ENCODE measurements at places on chromosomes 13 and 19.
A peak's percentile ranks its signal among the peaks of the same experiment; 100 is the strongest.

DNA sequence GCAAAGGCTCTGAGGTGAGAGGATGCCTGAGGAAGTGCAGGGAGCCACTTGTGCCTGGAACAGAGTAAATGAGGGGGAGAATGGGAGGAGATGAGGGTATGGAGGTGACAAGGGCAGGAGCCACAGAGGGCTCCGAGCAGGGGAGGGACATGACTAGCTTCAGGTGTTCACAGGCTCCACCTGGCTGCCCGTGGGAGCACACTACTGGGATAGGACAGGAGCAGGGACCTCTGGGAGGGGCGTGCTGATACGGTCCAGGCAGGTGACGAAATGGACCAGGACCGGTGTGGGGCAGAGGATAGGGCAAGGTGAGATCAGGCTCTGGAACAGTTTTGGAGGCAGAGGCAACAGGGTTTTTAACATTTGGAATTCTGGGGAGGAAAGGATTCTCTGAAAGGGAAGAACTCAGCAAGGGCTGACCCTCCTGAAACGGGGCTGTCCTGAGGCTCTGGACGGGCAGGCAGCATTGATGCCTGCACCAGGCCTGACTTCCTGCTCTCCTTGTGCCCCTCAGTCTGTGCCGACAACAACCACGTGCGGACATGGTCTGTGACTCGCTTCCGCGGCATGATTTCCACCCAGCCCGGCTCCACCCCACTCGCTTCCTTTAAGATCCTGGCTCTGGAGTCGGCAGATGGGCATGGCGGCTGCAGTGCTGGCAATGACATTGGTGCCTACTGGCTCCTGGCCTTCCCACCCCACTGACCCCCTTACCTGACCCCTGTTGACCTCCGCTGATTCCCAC is 11.6 kb downstream of the SHKBP1 start:
- DNase-seq: no peak

- no peak for DNase-seq
Observed at GRCh38 chr13:40190641-40191100, 475.8 kb downstream of the FOXO1 start.

- DNase-seq: no peak
Observed at GRCh38 chr19:9941231-9941630, 4.9 kb upstream of the OLFM2 start.

- no peak for DNase-seq
Observed at GRCh38 chr19:2173767-2174577, 10.2 kb downstream of the DOT1L start.

DNA sequence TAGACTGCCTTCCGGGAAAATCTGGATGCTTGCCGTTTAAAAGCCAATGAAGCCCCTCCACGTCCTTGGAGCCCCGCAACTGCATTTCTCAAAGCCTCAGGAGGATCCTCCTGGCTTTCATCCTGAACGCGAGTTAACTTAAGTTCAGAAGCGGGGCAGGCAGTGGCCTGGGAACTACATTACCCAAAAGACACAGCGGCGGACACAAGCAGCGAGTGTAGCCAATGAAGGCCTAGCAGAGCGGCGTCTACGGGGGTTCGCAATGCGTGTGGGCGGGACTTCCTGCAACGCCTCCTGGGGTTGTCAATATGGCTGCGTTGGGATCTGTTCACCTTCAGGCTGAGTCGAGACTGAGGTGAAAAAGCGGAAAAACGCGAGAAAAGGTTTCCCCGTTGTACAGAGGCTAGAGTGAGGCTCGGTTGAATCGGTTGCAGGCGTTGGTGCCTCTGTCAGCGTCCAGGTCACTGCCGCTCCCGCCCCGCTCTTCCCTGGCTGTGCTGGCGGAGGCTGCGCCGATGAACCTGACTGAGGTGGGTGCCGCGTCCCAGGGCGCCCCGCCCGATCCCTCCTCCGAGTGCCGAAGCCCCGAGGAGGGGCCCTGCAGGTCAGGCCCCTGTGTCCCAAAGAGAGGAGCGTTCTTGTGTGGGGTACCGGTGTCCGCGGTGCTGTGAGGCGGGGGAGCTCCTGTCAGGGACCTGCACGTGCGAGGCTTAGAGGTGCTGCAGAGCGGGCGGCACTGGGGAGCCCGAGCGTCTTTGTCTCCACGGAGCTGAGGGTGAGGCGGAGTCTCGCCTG is at the start of gene ZNF17:
ZNF17 (plus strand) TSS at position 285 of the 795 bp plus-strand sequence. CDS start 2,455 bp downstream, outside the sequence.
- DNase-seq: peak; percentile 93

DNA sequence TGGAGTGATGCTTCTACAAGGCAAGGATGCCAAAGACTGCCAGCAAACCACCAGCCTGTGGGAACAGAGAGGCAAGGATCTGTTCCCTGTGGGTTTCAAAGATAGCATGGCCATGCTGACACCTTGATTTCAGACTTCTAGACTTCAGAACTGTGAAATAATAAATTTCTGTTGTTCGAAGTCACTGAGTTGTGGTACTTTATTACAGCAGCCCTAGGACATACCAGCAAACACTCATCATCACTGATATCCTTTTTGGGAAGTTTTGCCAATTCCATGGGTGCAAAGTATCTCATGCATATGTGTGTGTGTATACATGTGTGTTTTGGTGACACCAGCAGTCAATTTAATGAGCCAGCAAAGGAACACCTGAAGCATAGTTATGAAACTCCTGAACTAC is 21.0 kb downstream of the LMO7 start:
- DNase-seq: no peak

DNA sequence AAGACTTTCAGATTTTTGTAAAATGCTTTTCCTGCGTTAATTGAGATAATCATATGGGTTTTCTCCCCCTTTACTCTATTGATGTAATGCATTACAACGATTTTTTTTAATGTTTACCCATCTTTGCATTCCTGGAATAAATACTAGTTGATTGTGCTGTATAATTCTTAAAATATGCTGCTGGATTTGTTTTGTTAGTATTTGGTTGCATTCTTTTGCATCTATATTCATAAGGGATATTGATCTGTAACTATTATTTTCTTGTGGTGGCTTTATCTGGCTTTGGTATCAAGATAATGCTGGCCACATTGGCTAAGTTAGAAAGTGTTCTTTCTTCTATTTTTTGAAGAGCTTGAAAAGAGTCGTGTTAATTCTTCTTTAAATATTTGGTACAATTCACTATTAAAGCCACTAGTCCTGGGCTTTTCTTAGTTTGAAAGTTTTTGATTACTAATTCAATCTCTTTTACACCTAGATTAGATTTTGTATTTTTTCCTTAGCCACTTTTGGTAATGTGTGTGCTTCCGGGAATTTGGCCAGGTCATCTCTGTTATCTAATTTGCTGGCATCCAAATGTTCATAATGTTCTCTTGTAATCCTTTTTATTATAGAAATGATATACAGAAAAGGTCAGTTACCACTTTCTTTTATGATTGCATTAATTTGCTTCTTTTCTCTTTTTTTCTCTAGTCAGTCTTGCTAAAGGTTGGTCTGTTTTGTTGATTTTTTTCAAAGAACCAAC is 29.8 kb downstream of the KL start:
- no peak for DNase-seq

DNA sequence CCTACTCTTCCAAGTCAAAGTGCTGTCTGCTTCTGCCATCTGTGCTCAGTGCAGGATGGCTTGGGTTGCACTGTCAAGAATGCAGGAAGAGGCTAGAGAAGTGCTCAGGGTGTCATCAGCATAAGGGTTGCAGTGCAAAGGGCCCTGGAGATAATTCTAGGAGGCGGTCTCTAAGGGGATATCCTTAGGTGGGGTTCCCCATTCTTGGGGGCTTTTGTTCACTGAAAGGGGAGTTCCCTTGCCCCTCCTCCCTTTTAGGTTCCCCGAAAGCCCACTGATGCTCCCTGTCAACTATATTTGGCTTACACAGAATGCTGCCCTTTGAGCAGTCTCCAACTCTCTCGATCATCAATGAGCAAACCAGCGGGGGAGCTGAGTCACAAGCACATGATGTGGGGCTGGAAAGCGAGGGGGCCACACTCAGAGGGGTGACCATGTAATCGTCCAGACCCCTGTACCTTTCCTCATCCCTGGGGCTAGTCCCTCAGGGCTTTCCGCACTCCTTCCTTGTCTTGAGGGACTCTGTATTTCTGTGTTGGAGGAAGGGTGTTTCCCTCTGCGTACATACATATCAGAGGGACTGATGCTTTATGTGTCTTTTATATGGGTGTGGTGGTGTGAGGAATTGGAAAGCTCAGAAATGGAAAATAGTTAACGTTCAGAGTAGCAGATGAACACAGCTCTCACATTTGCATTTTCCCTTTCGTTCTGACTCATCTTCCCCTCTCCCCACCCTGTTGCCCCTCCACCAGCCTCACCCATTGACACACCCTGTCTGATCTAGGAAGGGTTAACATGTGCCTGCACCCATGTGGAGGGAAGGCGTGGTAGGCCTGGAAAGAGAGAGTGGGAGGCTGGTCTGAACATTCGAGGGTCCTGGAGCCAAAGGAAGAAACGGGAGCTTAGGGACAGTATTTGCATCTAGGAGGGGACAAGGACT is 6.7 kb downstream of the ZBTB32 start:
- no peak for DNase-seq

DNA sequence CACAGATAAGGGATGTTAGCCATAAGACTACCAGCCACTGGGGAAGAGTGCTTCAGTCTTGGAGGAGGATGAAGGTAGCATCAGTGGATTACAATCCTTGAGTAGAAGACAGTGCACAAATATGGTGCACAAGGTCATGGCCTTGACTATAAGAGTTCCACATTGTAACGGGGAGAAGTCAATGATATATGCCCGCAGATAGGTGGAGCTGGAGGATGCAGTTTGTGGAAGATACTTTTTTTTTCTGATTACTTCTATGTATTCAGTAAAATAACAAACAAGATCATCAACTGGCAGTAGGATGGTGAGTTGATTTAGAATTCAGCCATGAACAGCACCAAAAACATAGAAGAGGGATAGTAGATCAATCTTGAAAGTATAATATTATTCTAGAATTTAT is 926.8 kb upstream of the MIR17HG start:
- no peak for DNase-seq

- no peak for DNase-seq
Observed at GRCh38 chr13:33217256-33217655, 68.3 kb downstream of the STARD13 start.

DNA sequence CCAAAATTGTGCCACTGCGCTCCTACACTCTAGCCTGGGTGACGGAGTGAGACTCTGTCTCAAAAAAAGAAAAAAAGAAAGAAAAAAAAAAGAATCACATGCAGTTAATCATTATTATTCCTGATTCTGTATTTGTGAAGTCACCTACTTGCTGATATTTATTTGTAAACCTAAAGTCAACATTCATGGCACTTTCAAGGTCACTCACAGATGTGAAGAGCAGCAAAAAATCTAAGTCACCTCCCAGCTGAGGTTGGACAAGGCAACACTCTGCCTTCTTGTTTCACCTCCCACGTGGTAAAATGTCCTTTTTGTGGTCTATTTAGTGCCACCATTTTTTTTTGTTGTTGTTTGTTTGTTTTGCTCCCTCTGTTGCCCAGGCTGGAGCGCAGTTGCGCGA is 26.5 kb downstream of the WDR88 start:
- no peak for DNase-seq

DNA sequence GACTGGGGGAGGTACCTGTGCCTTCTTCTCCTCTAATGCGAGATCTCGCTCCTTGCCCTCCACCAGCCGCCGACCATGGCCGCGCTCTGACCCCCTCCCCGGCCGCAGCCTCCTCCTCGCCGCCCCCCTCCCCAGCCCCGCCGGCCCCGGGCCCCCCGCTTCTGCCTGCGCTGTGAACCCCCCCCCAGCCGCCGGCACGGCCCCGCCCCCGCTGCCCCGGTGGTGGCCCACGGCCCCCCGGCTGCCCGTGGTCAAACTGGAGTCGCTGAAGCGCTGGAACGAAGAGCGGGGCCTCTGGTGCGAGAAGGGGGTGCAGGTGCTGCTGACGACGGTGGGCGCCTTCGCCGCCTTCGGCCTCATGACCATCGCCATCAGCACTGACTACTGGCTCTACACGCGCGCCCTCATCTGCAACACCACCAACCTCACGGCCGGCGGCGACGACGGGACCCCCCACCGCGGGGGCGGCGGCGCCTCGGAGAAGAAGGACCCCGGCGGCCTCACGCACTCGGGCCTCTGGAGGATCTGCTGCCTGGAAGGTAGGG is at the start of gene CACNG8:
CACNG8 (plus strand) TSS at position 51 of the 545 bp plus-strand sequence.
- no peak for DNase-seq

- peak; percentile 84 for DNase-seq
Observed at GRCh38 chr19:49672131-49672919, 4.7 kb upstream of the PRMT1 start.

GRCh38 chr19:12872255-12872654 is 9.0 kb downstream of the DNASE2 start:
- DNase-seq: no peak

GRCh38 chr13:73833325-73834070 is 300.7 kb downstream of the KLF12 start:
- DNase-seq: no peak

DNA sequence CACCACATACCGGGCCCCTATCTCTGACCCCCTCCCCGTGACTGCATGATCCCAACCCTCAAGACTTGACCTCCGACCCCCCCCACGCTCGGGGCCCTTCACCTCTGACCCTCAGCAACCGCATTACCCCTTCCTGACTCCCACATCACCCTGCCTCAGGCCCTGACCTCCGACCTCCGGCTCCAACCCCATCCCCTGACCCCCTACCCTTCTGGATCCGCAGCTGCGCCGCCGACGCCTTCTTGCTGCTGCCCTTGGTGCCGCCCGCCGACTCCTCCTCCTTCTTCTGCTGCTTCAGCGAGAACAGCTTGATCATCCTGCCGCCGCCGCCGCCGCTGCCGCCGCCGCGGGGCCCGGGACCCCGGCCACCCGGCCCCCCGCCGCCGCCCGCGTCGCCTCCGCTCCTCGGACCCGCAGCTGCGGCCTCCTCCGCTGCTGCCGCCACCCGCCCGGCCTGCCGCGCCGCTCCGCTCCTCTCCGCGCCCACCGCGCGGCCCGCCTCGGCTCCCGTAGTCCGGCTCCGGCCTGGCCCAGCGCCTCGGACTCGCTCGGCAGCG is at the start of gene UBE2M:
UBE2M (minus strand) TSS at position 546 of the 557 bp plus-strand sequence; CDS start at position 316, 230 bp downstream.
- no peak for DNase-seq

- DNase-seq: no peak
Observed at GRCh38 chr13:77696879-77697216, 639 bp upstream of the SLAIN1 start.

Data from NCI-H1436 (cell line).